Uterus (tissue), 4 donors: ENCODE measurements at places on chromosomes 5 and 9. TPM values are rescaled to one million over a fixed set of nuclear protein-coding genes. Genes with fewer than 3 reads are reported as not detected.

- H3K36me3 ChIP-seq, result no peaks in the 10 kb centered on the region
- no peak overlapping the region for H3K4me3 ChIP-seq
- no peaks in the 10 kb centered on the region for H3K27me3 ChIP-seq
- no peaks in the 10 kb centered on the region for H3K4me1 ChIP-seq
- no peak overlapping the region for H3K27ac ChIP-seq
Measured at GRCh38 chr9:32606811-32607210, 28.7 kb downstream of the TAF1L start.

Gene UNC5A
- not detected for total RNA-seq

DNA sequence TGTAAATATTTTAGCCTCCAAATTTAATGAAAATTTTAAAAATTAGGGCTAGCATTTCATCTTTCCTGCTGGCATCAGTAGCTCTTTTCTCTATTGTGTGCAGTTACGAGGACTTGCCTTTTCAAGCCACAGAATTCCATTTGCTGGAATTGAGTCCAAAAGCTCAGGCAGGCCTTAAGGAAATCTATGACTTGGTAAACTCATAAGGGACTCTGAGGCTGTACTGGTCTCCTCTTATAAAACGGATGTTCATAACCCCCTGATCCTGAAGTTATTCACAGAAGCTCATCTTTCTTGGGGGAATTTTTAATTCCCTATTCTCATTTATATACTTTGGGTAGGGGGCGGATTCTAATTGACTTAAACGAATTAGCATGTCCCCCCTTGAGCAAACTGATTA lies 23.4 kb downstream of the ANKRA2 start:
- no peak overlapping the region for H3K4me3 ChIP-seq
- no peak overlapping the region for H3K27ac ChIP-seq
- no peaks in the 10 kb centered on the region for H3K4me1 ChIP-seq
- no peak for DNase-seq

Gene IL9
- not detected for total RNA-seq

GRCh38 chr5:76691467-76692273 lies 24.3 kb upstream of the F2R start:
- H3K27me3 ChIP-seq, result no peaks in the 10 kb centered on the region
- H3K4me3 ChIP-seq, result no peak overlapping the region
- H3K27ac ChIP-seq, result peak overlapping the region; percentile 54
- no peaks in the 10 kb centered on the region for H3K36me3 ChIP-seq
- no peaks in the 10 kb centered on the region for H3K4me1 ChIP-seq
- no peak for DNase-seq

GRCh38 chr5:100668511-100668910 lies 133.3 kb downstream of the FAM174A start:
- no peaks in the 10 kb centered on the region for H3K36me3 ChIP-seq
- no peaks in the 10 kb centered on the region for H3K27me3 ChIP-seq
- H3K4me1 ChIP-seq, result no peaks in the 10 kb centered on the region
- no peak for DNase-seq
- H3K4me3 ChIP-seq, result no peak overlapping the region

DNA sequence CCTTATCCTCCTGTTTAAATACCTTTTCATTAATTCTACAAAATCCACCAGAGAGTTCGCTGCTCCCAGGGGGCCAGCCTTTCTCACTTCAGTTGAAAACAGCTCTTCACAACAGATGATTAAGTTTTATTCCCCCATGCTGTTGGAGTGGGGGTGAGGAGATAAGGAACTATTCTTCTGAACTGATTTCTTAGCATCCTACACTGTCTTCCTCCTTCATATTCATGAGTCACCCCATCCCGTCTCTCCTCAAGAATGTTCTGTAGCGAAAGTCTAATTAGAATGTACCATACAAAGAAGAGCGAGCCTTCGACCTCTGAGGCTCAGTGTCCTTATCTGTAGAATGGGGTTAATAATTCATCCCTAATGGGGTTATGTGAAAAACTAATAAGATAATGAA lies 138.0 kb downstream of the PIK3R1 start:
- peak; percentile 31 for DNase-seq
- H3K36me3 ChIP-seq, result no peaks in the 10 kb centered on the region
- H3K4me3 ChIP-seq, result no peak overlapping the region
- peak overlapping the region; percentile 65 for H3K27ac ChIP-seq
- H3K27me3 ChIP-seq, result no peaks in the 10 kb centered on the region
- H3K4me1 ChIP-seq, result no peaks in the 10 kb centered on the region

DNA sequence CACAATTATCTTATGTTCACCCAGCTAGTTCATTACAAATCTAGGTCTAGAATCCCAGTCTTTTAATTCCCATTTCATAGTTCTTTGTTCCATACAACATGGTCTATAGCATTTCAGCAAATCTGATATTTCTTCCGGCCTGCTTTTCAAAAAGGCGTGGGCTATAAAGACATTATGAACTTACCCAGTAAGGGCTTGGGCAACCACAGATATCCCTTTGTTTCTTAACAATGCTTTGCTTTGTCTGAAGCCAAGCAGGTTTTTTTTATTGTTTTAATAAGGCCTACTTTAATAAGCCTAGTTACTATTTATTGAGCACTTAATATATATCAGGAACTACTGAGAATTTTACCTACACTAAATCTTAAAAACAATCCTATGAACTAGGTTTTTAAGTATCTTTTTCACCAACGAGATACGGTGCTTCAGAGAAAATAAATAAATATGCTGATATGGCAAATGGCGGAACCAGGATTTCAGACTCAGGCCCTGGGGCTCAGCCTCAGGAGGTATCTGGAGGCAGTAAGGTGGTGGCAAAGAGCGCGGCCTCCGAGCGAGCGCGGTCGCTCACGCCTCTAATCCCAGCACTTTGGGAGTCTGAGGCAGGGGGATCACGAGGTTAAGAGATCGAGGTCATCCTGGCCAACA lies 29.7 kb downstream of the PCA3 start:
- no peak for DNase-seq
- no peaks in the 10 kb centered on the region for H3K36me3 ChIP-seq
- H3K27ac ChIP-seq, result no peak overlapping the region
- no peaks in the 10 kb centered on the region for H3K27me3 ChIP-seq
- no peaks in the 10 kb centered on the region for H3K4me1 ChIP-seq

Gene ENG
- total RNA-seq, result 14.0 TPM

- no peaks in the 10 kb centered on the region for H3K4me1 ChIP-seq
- no peak for DNase-seq
- H3K27me3 ChIP-seq, result no peaks in the 10 kb centered on the region
- H3K36me3 ChIP-seq, result no peaks in the 10 kb centered on the region
Measured at GRCh38 chr9:117815948-117816347, 111.7 kb downstream of the TLR4 start.

GRCh38 chr5:159345861-159346260 lies 15.6 kb upstream of the IL12B start:
- H3K4me3 ChIP-seq, result no peak overlapping the region
- H3K36me3 ChIP-seq, result no peaks in the 10 kb centered on the region
- H3K27me3 ChIP-seq, result no peaks in the 10 kb centered on the region

- H3K4me3 ChIP-seq, result no peak overlapping the region
- no peaks in the 10 kb centered on the region for H3K27me3 ChIP-seq
- H3K4me1 ChIP-seq, result peaks cover 10% of the 10 kb centered on the region
- peak overlapping the region; percentile 53 for H3K27ac ChIP-seq
Measured at GRCh38 chr5:54616031-54616430, 98.5 kb downstream of the SNX18 start.

Gene RORB
- 32.1 TPM for total RNA-seq

DNA sequence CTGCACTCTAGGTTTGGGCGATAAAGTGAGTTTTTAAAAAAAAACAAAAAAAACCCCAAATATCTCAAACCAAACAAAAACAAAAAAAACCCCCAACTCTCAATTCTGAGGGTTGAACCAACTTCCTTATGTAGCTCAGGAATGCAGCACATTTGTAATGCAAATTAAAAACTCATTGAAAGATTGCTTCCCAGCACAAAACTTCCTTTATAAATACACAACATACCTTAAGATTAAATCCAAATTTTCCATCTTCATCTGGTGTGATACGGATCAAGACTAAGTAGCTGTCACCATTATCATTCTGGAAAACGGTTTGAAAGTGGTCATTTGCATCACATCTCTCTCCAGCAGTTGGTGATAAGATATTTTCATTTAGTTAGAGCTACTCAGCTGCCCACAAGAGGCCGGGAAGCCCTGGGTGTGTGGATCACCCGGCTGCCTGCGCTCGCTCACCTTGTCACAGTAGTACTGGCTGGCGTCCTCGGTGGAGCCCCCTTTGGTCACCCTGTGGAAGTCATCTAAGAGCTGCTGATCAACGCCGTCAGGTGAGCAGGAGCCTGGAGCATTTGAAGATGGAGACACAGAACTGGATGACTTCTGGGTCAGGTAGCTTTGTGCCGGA lies 88.2 kb downstream of the PTPN3 start:
- no peaks in the 10 kb centered on the region for H3K36me3 ChIP-seq
- no peak overlapping the region for H3K27ac ChIP-seq
- H3K27me3 ChIP-seq, result no peaks in the 10 kb centered on the region

Gene PCDHGC5
- total RNA-seq, result 7.5 TPM

DNA sequence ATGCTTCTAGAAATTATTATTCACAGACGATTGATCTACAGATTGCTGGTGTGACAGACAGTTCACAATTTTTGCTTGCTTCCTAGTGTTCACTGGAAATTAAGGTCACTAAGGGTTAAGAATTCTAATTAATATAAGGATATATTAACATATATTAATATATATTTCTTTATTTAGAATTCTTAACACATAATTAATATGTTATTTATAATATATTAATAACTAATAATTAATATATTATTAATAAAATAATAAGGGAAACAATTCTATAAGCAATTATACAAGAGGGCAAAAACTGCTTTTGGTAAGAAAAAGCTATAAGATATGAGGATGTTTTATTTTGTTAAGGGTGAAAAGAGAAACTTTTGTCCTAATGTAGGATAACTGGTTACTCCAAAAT lies 56.3 kb downstream of the PDE6A start:
- H3K27ac ChIP-seq, result no peak overlapping the region
- no peaks in the 10 kb centered on the region for H3K27me3 ChIP-seq
- no peaks in the 10 kb centered on the region for H3K4me1 ChIP-seq
- no peak for DNase-seq
- no peaks in the 10 kb centered on the region for H3K36me3 ChIP-seq

Gene SPATA31A3
- total RNA-seq, result not detected

DNA sequence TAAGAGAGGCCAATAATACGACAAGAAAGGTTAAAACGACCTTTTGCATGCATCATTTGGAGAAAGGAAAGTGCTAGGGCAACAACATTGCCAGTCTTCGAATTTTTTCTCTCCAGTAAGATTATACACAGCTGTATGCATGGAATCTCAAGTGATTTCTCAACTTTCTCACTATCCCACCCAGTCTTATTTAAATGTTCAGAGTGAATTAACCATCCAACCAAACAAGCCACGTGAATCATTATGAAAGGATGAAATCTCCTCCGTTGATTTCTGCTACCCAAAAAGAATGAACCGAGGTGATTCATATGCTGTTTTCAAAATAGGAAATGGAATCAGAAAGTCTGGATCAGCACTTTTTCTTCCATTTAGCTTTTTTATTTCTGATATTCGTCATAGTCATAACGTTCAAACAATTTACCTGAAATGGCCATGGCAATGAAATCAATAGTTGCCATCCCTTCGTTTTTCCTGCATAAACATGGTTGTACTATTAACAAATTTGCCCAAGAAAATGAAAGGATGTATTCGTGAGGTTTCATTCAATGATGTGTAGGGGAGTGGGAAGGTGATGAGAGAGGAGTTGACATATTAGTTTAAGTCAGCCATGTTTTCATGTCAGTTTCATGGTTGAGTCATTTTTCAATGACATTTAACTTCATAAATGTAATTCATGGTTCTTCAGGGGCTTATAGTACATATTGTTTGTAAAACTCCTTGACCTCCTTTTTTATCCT lies 170.9 kb upstream of the WWC1 start:
- no peak overlapping the region for H3K4me3 ChIP-seq
- no peaks in the 10 kb centered on the region for H3K36me3 ChIP-seq
- no peaks in the 10 kb centered on the region for H3K4me1 ChIP-seq
- DNase-seq, result no peak
- H3K27me3 ChIP-seq, result no peaks in the 10 kb centered on the region
- H3K27ac ChIP-seq, result no peak overlapping the region

Gene CLTA
- total RNA-seq, result 136 TPM

- no peak for DNase-seq
- H3K4me1 ChIP-seq, result no peaks in the 10 kb centered on the region
- no peaks in the 10 kb centered on the region for H3K27me3 ChIP-seq
- no peaks in the 10 kb centered on the region for H3K36me3 ChIP-seq
Measured at GRCh38 chr5:179404321-179405053, 59.2 kb upstream of the ADAMTS2 start.

Gene CKMT2
- 7.8 TPM for total RNA-seq

Gene ERMP1
- 7.9 TPM for total RNA-seq

Gene GNA14
- 11.3 TPM for total RNA-seq

DNA sequence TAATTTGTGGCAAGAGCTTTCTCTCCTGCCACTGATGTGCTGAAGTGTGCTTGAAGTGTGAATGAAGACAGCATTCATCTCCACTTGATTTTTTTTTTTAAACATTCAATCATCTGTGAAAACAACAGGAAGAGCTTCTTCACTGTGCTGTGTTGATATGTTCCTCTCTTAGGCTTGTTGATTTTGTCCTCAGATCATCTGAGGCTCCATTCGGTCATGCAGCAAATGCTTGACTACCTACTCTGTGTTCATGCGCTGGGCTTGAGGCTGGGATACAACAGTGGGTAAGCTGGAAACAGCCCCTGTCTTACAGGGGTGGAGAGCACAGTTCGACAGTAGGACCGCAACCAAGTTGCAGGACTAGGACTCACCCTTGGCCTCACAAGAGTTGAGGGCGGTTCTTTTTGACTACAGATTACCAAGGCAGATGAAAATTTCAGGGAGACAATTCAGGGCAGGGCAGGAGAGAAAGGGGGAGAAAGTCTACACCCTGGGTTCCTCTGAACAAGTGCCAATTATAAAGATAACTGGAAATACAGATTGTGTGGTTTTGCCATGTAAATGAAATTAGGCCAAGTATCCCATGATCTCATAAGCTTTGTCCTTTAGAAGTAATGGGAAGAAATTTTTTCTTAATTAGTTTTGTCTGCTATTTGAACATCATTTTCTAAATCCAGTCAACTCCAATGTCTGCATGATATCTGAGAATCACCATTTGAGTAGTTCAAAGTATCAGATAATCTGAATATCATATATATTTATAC lies 31.0 kb upstream of the F2R start:
- no peak overlapping the region for H3K4me3 ChIP-seq
- no peaks in the 10 kb centered on the region for H3K27me3 ChIP-seq
- no peak for DNase-seq
- no peaks in the 10 kb centered on the region for H3K36me3 ChIP-seq
- no peaks in the 10 kb centered on the region for H3K4me1 ChIP-seq

- no peak for DNase-seq
- H3K4me3 ChIP-seq, result no peak overlapping the region
- H3K4me1 ChIP-seq, result no peaks in the 10 kb centered on the region
- H3K27ac ChIP-seq, result no peak overlapping the region
Measured at GRCh38 chr5:75262271-75262670, 25.6 kb upstream of the ANKRD31 start.

DNA sequence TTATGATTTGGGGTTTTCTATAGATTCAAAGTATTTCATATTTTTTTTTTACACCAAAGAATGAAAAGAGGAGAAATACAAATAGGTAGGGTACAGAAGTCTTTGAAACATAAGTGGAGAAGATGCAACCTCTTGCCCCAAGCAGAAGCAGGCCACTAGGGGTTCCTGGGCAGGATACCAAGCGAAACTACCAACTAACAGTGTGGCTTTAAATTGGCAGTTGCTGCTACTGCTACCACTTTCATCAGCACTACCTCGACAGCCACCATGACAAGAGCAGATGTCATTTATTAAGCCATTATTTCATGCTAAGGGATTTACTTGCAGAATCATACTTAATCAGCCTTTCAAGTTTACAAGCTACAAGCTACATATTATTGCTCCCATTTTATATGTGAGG lies 288.1 kb downstream of the NR3C1 start:
- H3K4me1 ChIP-seq, result no peaks in the 10 kb centered on the region
- DNase-seq, result no peak

Gene GPR150
- total RNA-seq, result not detected

GRCh38 chr5:107817436-107817835 lies 146.7 kb upstream of the EFNA5 start:
- H3K4me3 ChIP-seq, result no peak overlapping the region
- no peaks in the 10 kb centered on the region for H3K27me3 ChIP-seq
- no peaks in the 10 kb centered on the region for H3K36me3 ChIP-seq
- no peaks in the 10 kb centered on the region for H3K4me1 ChIP-seq
